ENCODE measurements at places on chromosomes 12 and 14.
A peak's percentile ranks its signal among the peaks of the same experiment; 100 is the strongest.

DNA sequence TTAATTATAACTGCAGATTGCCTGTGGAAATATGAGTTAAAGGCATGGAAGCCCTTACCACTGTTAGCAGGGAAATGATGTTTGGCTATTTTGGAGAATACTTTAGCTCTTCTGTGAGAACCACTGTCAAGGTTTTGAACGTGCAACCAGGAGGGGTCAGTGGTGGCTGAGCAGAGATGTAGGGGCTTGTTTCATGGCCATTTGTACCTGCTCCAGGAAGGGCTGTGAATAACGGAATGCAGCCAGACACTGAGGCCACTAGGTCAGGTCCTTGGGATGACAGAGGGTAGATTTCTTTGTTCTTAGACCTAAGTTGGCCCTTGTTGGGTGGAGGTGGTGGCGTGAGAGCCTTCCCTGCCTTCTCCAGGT is 8.3 kb downstream of the TRAF3 start:
- DNase-seq = no peak

- no peak for DNase-seq
These were observed 50.9 kb downstream of the FOXN4 start for GRCh38 chr12:109258201-109258600.

GRCh38 chr14:39033371-39033770 is 69.7 kb downstream of the SEC23A start:
- DNase-seq = no peak

GRCh38 chr12:94167071-94167755 is 18.8 kb downstream of the PLXNC1 start:
- no peak for DNase-seq

DNA sequence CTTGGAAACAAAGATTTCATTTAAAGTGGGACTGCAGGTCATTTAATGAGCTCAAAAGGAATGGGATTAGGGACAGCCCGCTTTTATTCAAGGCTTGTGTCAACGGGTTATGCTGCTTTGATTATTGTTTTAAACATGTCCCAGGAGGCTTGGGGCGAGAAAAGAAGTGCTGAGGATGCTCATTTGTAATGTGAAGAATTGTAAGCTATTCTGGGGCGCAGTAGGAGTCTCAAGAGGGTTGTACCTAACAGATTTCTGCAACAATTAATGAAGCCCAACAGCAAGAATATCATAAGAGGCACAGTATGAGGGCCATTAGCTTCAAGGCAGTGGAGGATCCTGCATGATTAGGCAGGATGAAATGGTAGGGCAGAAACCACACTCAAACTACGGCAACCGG is 122.5 kb downstream of the KTN1 start:
- DNase-seq = no peak

- DNase-seq = no peak
These were observed 573.0 kb downstream of the FOXG1 start for GRCh38 chr14:29339494-29340172.

GRCh38 chr12:12432364-12432763 is 75.5 kb downstream of the BORCS5 start:
- DNase-seq = no peak

GRCh38 chr12:71900091-71900490 is 38.6 kb upstream of the TPH2 start:
- DNase-seq = no peak

DNA sequence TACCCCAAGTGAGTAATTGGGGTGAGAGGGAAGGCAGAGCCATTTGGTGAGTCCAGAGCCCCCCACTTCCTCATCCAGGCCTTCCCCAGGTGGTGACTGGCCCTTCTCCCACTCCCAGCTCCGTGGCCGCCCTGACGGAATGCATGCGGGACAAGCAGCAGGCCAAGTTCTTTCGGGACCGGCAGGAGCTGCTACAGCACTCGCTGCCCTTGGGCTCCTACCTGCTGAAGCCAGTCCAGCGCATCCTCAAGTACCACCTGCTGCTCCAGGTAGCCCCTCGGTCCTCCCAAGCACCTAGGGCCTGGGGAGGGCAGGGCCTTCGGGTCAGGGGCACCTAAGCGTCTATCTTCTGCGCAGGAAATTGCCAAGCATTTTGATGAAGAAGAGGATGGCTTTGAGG is 26.5 kb downstream of the PLEKHG3 start:
- DNase-seq = no peak

GRCh38 chr14:49424436-49425331 is 161.5 kb downstream of the RPS29 start:
- DNase-seq = no peak

GRCh38 chr12:128971802-128972201 is 118.5 kb downstream of the GLT1D1 start:
- no peak for DNase-seq

DNA sequence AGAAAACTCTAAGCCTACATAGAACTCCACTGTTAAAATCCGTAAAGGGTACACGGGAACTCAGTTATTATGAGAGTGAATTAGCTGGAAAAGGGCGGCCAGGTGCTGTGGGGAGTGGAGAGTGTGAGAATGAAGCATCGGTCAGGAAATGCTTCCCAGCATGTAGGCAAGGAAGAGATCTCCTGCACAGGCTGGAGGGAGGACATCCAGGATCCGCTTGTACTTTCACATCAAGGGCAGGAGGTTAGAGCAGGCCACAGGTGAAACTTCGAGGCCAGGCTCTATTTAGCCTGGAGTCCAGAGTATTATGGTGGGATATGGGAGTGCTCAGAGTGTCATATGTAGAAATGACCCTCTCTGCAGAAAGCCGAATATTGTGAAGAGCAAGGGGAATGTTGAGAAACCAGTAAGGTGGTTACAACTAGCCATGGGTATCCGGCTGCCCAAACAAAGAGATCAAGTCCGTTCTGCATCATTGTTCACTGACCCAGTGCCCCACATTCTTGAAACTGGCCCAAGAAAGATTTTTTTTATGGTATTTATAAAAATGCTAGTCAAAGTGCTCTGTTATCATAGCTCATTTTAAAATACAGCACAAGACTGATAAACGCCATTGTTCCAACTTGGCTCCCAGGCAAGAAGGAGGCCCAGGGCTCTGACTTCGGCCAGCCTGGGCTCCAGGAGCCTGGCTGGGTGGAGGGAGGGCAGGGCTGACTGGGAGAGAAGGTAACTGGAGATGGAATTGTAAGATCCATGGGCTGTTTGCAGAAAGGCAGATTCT is 79.4 kb upstream of the HIF1A start:
- DNase-seq = no peak

GRCh38 chr14:98899441-98899840 is 372.6 kb downstream of the BCL11B start:
- no peak for DNase-seq

GRCh38 chr12:5511256-5511643 is 79.3 kb downstream of the NTF3 start:
- no peak for DNase-seq

- DNase-seq = no peak
These were observed 927.9 kb upstream of the TMEM132C start for GRCh38 chr12:127339065-127339464.

DNA sequence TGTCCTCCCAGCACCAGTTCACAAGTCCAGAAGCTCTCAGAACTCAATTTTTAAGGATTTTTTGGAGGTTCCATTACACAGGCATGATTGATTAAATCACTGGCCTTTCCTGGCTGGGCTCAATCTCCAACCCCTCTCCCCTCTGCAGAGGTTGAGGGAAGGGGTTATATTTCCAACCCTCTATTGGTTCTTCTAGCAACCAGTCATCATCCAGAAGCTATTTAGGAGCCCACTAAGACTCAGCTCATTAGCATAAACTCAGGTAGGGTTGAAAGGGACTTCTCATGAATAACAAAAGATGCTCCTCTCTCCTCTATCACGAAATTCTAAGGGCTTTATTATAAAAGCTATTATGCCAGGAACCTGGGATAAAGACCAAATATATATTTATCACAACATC is 41.5 kb downstream of the SPPL3 start:
- DNase-seq = no peak

DNA sequence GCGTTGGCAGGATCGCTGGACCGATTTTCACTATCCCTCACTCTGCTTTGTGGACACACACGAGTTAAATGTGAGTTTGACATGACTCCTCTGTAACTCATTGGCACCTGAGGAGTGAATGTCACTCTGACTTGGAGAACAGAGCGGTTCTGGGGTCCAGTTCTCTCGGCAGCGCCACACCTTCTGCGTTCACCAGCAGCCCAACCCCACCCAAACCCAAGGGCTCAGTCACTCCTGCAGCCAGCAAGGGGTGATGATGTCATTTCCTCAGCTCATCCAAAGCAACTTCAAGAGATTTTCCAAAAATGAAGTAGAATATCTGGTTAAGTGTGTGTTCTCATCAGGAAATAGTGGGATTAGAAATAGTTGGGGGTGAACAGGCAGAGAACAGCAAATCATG is 36.3 kb downstream of the ADGRD1 start:
- DNase-seq = no peak

- DNase-seq = no peak
These were observed 12.6 kb upstream of the LGALS3 start for GRCh38 chr14:55116246-55117030.

GRCh38 chr12:55037351-55037987 is 17.7 kb downstream of the NEUROD4 start:
- no peak for DNase-seq

DNA sequence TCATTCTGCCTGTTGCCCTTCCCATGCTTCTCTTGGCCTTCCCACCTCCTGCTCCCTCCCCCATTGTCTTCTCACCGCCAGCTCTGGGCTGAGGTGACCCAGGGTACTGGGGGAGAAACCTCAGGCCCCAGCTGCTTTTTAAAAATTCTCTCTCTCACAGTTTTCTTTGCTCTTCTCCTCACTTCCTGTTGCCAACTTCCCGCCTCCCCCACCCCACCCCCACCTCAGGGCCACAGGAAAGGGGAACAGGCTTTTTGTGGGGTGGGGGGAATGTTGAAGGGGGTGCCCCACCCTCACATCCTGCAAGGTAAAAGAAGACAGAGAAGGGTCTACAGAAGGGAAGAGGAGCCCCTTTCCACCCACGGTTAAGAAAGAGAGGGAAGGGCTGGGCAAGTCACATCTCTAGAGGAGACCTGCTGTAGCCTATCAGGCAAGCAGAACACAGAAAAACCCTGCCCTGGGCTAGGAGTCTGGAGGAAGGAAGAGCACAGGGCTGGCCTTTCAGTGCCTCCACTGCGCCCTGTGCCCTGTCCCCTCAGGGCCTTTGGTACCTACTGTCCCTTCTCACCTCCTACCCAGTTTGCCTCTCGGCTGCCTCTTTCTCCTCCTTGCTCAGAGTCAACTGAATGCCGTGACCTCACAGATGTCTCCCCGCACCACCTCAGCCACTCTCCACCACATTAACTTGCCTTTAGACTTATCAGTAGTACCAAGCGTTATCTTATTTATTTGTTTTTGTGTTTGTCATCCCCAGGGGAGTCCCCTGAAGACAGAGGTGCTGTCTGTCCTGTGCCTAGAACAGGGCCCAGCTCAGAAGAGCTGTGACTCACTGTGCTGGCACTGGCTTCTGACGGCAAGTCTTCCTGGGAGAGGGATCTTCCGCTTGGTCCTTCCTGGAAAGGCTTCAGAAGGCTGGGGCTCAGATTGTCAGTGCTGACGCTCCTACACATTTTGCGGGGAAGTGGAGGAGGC is 1.7 kb downstream of the ARHGAP9 start:
- DNase-seq = no peak

DNA sequence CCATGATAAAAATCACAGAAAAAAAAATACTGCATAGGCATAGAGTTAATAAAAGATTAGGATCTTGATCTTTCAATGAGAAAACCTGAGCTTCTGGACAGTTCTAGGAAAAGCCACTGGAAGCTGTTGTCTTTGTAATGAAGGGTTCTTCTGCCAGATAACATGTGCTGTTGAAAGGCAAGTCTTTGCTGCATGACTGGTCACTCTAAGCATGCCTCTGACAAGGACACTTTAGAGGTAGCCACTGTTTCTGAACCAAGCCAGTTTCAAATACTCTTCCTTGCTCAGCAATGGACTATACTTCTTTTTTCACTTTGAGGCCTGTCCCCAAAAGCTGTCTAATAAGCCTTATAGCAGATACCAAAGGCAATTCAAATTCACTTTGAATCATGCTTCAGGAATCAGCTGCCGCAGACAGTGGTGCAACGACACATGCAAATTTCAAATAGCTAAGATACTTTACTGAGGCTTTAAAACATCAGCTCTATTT is 70.2 kb downstream of the BTG1 start:
- peak; percentile 16 for DNase-seq

DNA sequence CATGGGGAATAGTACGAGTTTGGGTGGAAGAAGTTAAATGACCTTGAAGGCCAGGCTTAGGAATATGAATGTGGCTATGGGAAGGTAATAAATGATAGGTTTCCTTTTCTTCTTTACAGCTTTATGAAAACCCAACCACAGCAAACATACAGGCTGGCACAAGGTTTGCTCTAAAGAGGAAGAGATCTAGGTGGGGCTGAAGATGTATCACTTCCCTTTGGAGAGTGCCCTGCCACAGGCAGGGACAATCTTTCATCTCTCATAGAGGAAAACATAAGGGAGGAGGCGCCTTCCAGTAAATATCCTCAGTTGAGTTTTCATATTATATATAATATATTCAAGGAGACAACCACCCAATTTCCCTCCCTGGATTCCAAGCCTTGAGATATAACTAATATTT is 72.9 kb upstream of the FRMD6 start:
- DNase-seq = no peak

GRCh38 chr14:101019990-101020710 is 116.6 kb upstream of the RTL1 start:
- DNase-seq = no peak

DNA sequence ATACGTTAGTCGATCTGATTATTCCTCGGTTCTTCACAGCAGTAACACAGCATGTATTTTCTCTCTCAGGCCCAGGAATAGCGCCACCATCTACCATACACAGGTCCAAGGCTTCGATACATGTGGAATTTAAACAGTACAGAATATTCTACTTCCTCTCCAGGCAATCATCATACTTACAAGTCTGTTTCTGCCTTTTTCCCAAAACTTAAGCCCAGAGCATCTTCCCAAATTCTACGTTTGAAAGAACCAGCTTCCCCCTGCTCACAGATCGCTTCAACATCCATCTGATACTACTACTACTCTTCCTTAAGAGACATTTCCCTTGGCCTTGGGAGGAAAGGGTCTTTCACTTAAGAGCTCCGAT is 626 bp downstream of the TXNDC16 start:
- DNase-seq = no peak

GRCh38 chr14:104113631-104114420 is 24.6 kb upstream of the KIF26A start:
- DNase-seq = no peak

DNA sequence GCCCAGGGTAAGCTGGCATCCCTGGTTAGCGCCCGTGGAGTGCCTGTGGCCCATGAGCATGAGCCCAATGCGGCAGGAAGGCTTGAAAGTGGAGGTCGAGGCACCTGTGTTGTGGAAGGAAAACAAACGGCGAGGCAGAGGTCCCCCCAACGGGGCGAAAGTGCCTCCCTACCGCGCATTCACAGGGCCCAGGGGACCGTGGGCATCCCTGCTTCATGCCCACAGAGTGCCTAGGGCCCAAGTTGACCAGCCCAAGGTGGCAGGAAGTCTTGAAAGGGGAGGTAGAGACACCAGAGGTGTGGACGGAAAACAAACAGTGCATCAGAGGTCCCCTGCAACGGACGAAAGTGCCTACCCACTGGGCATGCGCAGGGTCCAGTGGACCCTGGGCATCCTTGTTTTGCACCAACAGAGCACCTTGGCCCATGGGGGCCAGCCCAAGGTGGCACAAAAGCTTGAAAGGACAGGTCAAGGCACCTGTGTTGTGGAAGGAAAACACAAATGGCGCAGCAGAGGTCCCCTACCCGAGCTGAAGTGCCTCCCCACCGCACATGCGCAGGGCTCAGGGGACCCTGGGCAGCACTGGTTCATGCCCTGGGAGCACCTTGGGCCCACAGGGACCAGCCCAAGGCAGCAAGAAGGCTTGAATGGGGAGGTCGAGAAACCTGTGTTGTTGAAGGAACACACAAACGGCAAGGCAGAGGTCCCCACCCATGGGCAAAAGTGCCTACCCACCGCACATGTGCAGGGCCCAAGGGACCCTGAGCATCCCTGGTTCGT is 377.5 kb downstream of the ALG10 start:
- no peak for DNase-seq

Data from GM12891 (cell line).